MG63 (cell line): ENCODE measurements at places on chromosomes 11 and 22.
A peak's percentile ranks its signal among the peaks of the same experiment; 100 is the strongest.

DNA sequence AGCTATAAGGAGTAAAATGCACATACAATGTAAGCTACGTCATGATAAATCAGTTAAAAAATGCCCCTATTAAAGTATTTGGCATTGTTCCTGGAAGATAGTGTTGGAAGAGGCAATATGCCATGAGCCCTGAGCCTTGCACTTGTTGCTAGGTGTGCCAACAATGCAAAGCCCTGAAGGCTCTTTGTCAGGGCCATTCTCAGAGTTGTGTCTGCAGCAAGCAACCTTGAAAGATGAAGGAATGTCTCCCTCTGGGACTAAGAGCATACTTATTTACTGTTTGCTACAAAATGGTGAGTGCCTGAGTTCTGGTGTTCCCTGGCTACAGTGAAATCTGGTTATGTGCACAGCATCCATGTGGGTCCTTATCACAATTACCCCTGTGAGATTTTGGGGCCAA, 322.3 kb upstream of the FAT3 start:
- DNase-seq = no peak

- no peak for DNase-seq
Observed at GRCh38 chr11:9604134-9604533, 30.7 kb downstream of the WEE1 start.

GRCh38 chr11:66316849-66317251, at the start of gene CD248:
Gene CD248, minus strand, starts transcription at chr11:66317044. Its CDS starts 17 bp downstream, at chr11:66317027.
- no peak for DNase-seq

GRCh38 chr11:46741600-46742484, 22.8 kb downstream of the F2 start:
- no peak for DNase-seq

- DNase-seq = no peak
Observed at GRCh38 chr22:29689880-29690213, 30.0 kb upstream of the CABP7 start.

- DNase-seq = peak; percentile 97
Observed at GRCh38 chr22:45997077-45997776, 20.3 kb upstream of the WNT7B start.

- no peak for DNase-seq
Observed at GRCh38 chr11:133928628-133929059, 28.1 kb downstream of the IGSF9B start.

DNA sequence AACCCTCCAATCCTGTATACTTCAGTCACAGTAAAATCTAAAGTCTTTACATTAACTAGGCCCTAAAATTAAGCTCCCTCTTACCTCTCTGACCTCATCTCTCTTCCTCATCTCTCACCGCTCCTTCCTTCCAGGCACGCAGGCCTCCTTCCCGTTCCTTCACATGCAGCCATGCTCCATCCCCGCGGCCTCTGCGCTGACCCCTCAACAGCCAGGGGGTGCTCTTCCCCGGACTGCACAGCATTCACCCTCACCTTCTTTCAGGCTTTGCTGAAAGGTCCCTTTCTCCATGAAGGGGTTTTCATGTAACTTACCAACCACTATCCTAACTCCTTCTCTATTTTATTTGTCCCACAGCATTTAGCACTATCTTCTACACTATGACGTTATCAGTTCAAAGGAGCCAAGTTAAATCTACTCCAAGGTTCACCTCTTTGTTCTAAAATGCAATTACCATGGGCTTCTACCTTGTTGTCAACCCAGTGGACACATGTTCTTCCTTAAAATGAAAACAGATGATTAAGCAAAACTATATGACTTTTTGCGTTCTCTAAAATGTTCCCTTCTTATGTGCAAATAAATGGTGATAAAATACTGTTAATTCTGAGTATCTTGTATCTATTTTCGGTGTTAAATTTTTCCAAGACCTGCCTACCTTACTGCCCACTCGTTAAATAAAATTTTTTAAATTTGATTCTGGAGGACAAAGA, 57.8 kb upstream of the APOA1 start:
- no peak for DNase-seq

DNA sequence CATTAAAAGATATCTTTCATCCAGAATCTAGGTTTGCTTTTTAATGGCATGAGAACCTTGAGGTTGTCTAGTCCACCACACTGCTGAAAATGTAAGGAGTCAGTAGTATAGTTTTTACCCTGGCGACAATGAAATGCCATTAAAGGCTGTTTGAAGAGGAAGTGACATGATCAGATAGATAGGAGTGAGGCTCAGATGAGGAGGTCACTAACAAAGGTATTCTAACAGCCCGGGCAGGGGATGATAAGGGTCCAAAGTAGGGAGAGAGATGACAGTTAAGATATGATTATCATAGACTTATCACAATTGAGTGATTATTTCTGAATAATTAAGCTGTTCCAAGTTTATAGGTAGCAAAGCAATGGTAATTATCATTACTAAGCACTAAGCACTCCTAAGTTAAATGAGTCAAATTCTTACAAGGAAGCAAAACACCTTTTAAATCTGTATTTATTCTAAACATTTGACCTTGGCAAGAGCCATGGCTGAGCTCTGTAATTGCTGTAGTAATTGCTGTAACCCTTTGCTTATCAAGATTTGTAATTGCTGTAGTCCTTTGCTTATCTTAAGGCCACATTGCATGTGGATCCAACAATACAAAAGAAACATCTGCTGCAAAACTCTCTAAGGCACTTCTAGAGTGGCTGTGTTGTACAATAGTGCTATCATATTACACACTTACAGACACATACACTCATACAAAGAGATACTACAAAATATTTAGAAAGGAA, 92.6 kb downstream of the ENTHD1 start:
- no peak for DNase-seq

DNA sequence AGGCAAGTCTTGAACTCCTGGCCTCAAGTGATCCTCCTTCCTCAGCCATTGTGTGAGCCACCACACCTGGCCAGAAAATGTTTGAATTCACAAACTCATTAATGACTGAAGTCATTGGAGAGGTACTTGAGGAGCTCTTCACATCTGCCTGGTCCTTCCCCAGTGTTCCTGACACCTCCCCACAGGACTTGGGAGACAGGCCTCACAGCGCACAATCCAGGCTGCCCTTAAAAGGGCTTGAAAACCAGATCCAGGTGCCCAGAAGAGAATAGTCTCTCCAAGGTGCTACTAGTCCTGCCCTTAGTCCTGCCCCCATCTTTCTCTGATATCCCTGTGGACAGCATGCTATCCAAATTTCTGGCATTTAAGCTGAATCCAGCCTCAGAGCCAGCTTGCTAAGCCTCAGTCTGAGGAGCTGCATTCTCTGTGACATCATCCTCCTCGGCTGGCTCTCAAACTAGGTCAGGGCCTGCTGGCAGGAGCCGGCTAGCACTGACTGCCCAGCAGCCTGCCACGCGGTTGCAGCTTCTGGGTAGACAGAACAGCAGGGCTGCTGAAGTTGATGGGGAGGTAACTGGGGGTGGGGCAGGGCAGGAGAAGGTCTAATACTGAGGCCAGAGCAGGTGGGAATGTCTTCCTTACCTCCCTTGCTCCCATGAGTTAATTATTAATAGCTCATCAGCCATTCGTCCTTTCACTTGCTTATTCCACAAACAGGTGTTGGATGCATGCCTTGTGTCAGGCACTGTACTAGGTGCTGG, 35.3 kb upstream of the NECTIN1 start:
- DNase-seq = peak; percentile 85

DNA sequence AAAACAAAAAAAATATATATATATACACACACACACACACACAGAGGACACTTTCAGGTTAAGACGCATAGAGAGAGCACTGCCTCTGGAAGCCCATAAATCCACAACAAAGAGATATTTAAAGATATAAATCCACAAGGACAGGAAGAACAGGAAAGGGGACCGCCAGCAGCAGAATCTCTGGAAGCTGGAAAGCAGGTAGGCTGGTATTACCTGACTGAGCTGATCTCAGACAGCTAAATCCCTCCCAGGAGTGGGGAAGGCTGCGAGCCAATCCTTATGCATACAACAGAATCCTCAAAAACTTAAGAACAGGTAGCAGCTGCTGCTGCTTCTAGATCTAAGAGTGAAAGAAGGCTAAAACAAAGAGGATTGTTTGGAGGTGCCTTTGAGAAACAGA, 1.8 kb upstream of the MCAT start:
- no peak for DNase-seq

- DNase-seq = peak; percentile 26
Observed at GRCh38 chr11:60970369-60970774, 1.1 kb upstream of the CD6 start.

- DNase-seq = no peak
Observed at GRCh38 chr22:42967933-42968332, 47.0 kb downstream of the PACSIN2 start.

DNA sequence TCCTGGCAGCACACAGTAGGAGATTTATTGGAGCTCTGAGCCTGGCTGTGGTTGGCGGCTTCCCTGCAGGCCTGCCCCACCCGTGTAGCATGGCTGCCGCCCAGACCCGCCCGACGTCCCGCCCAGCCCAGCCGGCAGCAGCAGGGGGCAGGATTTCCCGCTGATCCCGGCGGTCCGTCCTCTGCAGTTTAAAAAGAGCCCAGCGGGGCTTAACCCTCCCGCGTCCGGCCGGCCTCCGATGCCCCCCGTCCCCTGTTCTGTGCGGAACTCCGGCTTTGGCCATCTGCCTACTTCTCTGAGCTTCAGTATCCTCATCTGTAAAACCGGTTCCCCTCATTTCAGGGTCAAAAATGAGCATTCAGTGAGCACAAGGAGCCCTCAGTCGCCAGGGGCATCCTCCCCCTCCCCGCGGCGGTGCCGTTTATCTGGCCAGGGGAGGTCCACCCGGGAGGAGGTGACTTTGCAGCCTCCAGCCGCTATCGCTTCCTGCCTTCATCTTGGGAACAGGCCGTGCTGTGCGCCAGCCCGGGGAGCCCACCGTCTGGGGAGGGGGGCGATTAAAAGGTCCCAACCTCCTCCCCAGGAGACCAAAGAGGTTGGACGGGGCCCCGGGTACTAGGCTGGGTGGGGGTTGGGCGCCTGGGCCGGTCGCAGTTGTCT, at the start of gene GAS2L1:
Gene GAS2L1 (plus strand): TSS at position 476 of the 660 bp plus-strand sequence. CDS start 1,456 bp downstream, outside the sequence.
- peak; percentile 89 for DNase-seq

DNA sequence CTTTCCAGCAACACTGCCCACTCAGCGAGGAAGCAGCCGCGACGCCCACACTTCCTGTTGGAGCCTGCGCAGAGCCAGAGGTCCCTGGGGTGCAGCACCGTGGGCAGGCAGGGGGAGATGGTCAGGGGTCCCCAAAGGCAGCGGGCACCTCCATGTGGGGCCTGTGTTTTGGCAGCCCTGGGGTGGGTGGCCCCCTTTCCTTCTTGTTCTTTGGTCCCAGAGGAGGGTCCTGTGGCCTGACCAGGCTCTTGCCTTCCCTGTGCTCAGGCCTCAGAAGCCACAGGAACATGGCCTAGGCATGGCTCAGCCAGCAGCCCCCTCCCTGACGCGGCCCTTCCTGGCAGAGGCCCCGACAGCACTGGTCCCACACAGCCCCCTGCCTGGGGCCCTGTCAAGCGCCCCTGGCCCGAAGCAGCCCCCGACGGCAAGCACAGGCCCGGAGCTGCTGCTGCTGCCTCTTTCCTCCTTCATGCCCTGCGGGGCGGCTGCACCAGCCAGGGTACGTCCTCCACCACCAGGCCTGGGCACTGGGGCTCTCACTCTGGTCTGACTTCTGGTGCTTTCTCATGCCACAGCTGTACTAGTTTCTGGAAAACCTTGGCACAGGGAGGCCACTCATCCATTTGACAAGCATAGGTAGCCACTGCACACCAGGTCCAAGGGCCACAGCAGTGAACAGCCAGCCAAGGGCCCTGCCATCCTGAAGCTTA, 47.1 kb downstream of the PISD start:
- no peak for DNase-seq

GRCh38 chr22:43235445-43236409, 48.8 kb upstream of the TTLL12 start:
- DNase-seq = no peak

DNA sequence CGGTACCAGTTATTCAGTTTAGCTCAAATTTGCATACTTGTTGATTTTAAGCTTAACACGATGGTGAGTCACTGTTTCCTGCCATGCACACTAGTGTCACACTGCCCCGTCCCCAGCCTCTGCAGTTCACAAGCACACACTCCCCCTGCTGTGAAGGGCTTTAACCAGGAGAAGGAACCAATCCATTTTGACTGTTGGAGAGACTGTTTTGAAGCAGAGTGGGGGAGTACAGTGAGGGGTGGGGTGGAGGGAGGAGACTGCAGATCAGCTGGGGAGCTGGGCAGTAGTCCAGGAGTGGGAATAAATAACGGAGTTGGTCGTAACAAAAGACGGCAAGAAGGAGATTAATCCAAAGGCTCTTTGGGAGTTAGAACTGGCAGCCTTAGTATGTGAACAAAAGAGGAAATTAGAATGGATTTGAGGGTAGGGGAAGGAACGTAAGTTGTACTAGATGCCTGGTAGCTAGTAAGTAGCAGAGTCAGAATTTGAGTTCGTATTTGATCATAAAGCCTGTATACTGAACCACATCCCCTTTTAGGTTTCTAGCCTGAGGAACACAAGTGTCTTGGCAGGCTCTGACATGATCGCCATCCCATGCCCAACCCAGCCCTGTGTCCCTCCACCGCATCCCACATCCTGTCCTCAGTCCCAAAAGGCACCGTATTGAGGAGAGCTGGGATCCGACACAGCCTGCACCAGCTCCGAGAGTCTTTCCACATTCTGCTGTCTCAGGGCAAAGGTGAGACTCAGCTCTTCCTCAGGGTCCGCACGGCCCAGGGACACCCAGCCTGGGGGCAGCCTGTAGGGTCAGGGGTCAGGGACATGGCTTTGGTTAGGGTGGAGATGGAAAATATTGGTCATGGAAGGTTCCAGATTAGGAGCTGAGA, 862 bp downstream of the TPP1 start:
- no peak for DNase-seq

DNA sequence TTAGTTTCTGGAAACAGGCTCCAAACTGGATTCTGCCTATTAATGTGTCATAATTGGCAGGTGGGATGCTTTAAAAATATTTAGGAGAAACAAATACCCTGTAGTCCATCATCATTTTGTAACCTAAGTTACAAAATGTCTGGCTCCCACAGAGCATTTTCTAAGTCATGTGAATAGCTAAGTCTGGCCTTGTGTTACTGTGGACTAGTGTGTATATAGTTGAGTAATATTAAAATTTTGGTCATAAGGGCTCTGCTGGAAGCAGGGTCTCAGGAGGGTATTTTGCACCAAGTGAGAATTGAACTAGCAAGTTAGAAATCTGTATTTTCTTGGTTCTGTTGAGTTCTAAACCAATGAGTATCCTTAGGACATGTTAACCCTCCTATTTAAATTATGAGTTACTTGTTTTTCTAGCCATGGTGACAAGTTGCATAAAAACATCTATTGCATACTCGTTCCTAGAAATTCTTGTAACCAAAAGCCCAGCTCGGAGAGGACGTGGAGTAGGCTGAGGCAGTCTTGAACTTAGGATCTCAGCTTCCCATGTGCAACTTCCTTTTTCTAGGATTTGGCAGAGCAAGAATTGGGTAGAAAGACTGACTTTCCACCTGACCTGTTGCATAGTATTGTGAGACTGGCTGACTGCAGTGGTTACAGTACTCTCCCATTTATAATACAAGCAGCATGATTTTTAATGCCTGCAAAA, 5.4 kb downstream of the PTPMT1 start:
- no peak for DNase-seq

GRCh38 chr11:67638535-67639437, 777 bp downstream of the TBX10 start:
- no peak for DNase-seq
